Sigmoid colon (tissue), 7 donors: ENCODE measurements at places on chromosomes 5 and 9. TPM values are rescaled to one million over a fixed set of nuclear protein-coding genes. Genes with fewer than 3 reads are reported as not detected.

The SPOUT1 gene
- 28.1 TPM for polyA plus RNA-seq

The SEMA6A gene
- 16.3 TPM for polyA plus RNA-seq

The SURF1 gene
- 54.1 TPM for polyA plus RNA-seq

The ENHO gene
- 6.0 TPM for polyA plus RNA-seq

The MCIDAS gene
- polyA plus RNA-seq, result 0.15 TPM

The LHX3 gene
- polyA plus RNA-seq, result not detected

The ENC1 gene
- 3.6 TPM for polyA plus RNA-seq

The PAPPA gene
- 0.63 TPM for polyA plus RNA-seq
